ENCODE measurements at places on chromosomes 1 and 21.

- no peak for DNase-seq
Measured at GRCh38 chr1:173802961-173803360, 21.5 kb upstream of the DARS2 start.

GRCh38 chr1:161070761-161071160, 1.1 kb upstream of the ARHGAP30 start:
- DNase-seq, result no peak

- DNase-seq, result peak; percentile 49
Measured at GRCh38 chr1:206982216-206982615, 12.0 kb upstream of the FCAMR start.

DNA sequence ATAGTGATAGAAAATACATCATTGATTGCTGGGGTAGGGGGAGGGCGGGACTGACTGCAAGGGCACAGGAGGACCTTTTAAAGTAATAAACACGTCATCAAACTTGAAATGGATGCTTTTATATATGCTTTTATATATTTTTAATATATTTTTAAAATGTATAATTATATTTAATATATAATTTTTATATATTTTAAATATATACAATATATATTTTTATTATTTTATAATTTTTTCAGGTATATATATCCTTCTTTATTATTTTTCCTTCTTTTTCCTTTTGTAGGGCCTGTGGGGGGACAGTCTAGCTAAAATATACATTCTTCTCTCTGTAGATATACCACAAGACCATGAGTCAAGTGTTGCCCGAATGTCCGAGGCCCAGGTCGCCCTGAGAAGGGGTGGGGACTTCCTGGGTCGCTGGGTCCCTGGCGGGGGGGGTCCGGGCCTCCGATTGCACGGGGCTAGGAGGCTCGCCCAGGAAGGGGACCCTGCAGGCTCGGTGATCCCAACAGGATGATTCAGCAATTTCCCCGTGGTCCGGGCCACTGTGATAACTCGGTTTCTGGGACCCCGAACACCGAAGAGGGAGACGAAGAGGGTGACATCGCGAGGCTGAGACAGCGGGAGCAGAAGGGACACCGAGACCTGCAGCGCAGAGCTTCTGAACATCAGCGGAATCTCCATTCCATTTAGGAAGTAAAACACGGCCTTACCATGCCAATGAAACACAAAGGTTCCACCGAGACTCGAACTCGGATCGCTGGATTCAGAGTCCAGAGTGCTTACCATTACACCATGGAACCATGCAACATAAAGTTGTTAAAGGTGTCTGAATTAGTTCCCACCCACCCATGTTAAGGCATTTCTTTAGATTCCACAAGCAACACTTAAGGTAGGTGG, 112.5 kb upstream of the NBPF11 start:
- no peak for DNase-seq

DNA sequence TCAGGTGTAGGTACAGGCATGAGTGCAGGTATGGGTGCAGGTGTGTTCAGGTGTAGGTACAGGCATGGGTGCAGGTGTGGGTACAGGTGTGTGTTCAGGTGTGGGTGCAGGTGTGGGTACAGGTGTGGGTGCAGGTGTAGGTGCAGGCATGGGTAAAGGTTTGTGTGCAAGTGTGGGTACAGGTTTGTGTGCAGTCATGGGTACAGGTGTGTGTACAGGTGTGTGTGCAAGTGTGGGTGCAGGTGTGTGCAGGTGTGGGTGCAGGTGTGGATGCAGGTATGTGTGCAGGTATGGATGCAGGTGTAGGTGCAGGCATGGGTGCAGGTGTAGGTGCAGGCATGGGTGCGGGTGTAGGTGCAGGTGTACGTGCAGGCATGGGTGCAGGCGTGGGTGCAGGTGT, 79.4 kb upstream of the ACTL8 start:
- no peak for DNase-seq

Data from T-helper 9 cell (primary cell).